ENCODE measurements at places on chromosomes 6 and 20.

DNA sequence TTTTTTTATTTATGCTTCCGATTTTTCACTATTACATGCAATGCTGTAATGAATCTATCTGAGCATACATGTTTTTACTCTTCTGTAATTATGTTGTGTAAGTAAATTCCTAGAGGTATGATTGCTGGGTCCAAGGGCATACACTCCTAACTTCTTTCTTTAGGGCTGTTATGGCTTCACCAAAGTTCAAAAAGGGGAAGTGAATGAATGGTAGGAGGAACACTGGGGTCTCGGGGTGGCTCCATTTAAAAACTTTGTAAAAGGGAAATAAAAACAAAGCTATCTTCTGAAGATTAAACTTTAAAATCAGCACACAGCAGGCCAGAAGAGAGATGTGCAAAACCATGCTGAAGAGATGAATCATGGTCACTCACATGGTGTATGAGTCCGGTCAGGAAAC, 289.1 kb upstream of the SUPT3H start:
- no peak for DNase-seq

DNA sequence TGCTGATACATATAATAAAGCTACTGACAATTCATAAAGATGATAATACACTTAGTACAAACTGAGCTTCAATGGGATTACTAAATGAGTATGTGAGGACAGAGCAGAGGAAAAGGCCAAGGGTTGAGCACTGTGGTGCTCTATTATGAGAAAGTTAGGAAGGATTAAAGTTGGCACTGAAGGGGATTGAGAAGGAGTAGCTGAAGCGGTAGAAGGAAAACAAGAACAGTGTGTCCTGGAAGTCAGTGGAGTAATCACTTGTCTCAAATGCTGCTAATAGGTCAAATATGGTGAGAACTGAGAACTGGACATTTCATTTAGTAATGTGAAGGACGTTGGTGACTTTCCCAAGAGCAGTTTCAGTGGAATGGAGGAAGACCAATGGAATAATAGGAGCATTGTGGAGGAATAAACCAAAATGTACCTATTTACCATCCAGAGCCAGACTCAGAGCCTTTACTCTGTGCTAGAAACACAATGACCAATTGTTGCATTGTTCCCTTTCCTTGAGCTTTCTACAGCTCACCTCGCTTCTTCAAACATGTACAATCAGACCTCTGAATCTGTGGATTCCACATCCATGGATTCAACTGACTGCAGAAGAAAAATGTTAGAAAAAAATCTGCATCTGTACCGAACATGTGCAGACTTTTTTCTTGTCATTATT, 255.9 kb downstream of the LAMA2 start:
- no peak for DNase-seq

GRCh38 chr20:54555150-54555549, 79.8 kb downstream of the DOK5 start:
- no peak for DNase-seq

- DNase-seq = no peak
These were observed 20.5 kb downstream of the CLVS2 start for GRCh38 chr6:123016431-123017103.

DNA sequence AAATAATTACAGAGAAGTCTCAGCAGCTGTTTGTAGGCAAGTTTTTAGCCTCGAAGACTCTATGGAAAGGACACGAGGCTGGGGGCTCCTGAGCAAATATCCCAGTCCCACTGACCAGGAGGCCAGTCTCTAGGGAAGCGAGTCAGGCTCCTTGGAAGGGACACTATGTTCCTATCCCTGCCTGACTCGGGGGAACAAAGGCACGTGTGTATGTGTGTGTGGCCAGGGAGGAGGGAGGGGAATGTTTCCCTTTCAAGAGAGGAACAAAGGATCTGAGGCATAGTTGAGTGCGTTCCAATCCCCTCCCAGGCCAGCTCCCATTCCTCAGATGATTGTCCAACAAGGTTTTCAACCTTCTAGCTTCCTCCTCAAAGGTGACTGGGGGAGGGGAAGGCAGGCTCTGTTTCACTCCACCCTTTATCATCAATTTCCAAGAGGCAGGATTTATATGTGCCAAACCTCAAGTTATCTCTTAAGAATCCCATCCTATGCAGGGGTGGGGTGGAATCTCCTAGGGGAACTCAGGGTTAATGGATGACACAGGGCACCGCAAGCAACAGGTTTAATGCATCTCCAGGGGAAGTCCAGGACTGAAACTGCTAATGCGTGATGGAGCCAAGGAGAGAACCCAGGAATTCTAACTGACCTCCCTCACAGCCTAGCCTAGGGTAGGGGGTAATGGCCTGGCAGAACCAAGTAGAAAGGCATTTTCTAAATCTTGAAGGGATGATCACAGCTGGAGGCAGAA, 9.9 kb downstream of the BCL2L1 start:
- no peak for DNase-seq

- no peak for DNase-seq
These were observed 44.8 kb downstream of the TAF8 start for GRCh38 chr6:42095094-42095493.

GRCh38 chr20:17479063-17479657, 52.0 kb downstream of the BFSP1 start:
- no peak for DNase-seq

GRCh38 chr6:89985751-89986493, 91.7 kb downstream of the GJA10 start:
- DNase-seq = no peak

DNA sequence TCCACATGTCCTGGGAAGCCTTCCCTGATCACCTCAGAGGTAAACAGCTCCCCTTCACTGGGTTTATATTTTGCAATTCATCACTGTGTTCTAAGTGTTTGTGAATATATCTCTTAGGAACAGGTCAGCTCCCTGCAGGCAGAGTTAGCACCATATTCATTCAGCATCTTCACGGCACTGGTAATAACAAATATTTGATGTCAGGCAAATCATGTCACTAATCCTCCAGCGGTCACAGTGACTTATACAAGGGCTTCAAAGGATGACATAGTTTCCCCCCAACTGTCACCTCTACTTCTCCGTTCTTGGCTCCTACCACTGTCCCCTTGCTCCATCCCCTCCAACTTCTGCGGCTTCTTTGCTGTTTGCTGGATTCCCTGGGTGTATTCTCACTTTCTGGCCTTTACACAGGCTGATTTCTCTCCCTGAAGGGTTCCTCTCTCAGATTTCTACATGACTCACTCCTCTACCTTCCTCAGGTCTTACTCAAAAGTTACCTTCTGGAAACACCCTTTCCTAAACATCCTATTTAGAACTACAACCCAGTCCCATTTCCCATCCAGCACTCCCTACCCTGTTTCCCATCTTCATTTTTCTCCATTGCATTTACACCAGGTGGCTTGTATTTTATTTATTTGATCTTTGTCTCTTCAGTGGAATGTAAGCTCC, 66.6 kb downstream of the NHLRC1 start:
- no peak for DNase-seq

GRCh38 chr6:100266494-100267401, 198.0 kb downstream of the SIM1 start:
- no peak for DNase-seq

- no peak for DNase-seq
These were observed at the start of gene BMP5 for GRCh38 chr6:55875400-55875799. Gene BMP5, minus strand, starts transcription at chr6:55875590. Its CDS starts 725 bp downstream, at chr6:55874865.

DNA sequence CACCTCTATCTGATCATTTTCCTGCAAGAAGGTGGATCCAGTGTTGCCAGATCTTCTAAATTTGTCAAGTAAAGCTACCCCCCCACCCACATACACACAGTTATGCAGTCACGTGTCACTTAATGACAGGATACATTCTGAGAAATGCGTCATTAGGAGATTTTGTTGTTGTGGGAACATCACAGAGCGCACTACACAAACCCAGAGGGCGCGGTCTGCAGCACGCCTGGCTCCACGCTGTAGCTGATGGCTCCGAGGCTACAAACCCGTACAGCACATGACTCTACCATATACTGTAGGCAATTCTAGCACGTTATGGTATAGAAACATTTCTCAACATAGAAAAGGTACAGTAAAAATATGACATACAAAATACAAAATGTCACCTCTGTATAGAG, 126.9 kb downstream of the SYCP2 start:
- DNase-seq = no peak

GRCh38 chr6:157045831-157046454, 268.8 kb downstream of the ARID1B start:
- DNase-seq = no peak

- DNase-seq = no peak
These were observed 10.7 kb downstream of the SLC9A8 start for GRCh38 chr20:49823152-49823847.

DNA sequence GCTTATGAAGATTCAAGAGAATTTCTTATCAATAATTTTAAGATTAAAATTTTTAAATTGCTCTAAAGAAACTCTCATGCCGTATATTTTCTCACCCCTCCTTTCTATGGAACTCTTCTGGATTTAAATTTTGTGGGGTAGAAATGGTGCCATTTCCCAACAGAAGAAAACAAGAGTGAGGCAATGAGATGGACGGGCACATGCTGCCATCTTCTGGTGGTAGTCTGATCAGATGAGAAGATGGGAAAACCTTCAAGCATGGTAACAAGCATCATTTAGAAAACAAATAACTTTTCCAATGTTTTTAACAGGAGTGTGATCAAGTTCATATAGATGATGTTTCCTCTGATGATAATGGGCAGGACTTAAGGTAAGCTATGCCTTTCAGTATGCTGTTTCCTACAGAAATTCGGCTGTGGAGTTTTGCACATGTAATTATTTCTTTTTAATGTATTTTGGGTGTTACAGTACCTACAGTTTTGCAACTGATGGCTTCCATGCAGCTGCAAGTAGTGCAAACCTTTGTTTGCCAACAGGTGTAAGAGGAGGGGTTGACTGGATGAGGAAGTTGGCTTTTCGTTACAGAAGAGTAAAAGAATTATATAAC, 271.4 kb downstream of the EYA4 start:
- peak; percentile 20 for DNase-seq

GRCh38 chr20:36861875-36862801, 13.8 kb upstream of the TLDC2 start:
- no peak for DNase-seq

- no peak for DNase-seq
These were observed 331.8 kb downstream of the PRL start for GRCh38 chr6:21965016-21965415.

DNA sequence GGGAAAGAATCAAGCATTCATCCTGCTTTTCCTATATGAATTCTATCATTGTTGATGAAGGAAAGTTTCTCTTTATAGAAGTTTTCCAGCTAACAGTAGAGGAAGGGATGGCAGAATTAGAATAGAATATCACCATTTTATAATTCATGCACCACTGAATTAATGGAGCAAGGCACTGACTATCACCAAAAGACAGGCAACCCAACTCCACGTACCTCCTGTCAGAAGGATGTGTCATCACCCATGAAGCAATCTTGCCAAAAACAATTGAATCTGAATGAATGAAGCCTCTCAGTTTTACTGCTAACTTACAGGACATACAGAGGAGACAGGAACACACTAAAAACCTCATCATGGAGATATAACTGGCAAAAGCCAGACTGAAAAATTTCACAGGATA, 122.4 kb downstream of the NFATC2 start:
- DNase-seq = no peak

All from stimulated activated naive CD8-positive, alpha-beta T cell treated with anti-CD3 and anti-CD28 coated beads, Interleukin-15, Interleukin-2, amounts not matched to agents 100 U/mL and 50 U/mL, for 24 hours (primary cell).